ENCODE measurements at places on chromosomes 7 and 10. TPM values are rescaled to one million over a fixed set of nuclear protein-coding genes. Genes with fewer than 3 reads are reported as not detected.
A peak's percentile ranks its signal among the peaks of the same experiment; 100 is the strongest.

DNA sequence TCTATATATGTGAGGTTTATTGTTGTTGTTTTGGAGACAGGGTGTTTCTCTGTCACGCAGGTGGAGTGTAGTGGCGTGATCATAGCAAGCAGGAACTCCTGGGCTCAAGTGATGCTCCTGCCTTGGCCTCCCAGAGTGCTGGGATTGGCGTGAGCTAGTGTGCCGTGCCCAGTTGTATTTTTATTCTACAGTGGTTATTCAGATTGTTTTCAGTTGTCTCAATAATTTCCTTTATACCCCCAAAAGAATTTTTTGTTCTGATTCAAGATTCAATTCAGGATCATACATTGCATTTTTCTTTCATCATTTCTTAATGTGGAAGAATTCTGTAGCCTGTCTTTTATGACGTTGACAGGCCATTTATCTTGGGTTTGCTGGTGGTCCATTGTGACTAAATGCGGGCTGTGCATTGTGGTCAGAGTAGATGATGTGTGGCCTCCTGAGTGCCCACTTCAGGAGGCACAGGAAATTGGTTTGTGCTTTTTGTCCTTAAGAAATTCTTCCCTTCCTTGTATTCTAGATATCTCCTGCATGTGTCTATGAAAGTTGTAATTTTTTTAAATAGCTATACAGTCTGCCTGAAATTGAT is 22.9 kb downstream of the RBM33 start:
- DNase-seq, result no peak

The RNF148 gene
- polyA plus RNA-seq, result not detected

- DNase-seq, result peak; percentile 88
Measured at GRCh38 chr10:133258818-133259601, 17.7 kb downstream of the ADAM8 start.

GRCh38 chr7:101156277-101156676 is 2.0 kb downstream of the AP1S1 start:
- no peak for DNase-seq

DNA sequence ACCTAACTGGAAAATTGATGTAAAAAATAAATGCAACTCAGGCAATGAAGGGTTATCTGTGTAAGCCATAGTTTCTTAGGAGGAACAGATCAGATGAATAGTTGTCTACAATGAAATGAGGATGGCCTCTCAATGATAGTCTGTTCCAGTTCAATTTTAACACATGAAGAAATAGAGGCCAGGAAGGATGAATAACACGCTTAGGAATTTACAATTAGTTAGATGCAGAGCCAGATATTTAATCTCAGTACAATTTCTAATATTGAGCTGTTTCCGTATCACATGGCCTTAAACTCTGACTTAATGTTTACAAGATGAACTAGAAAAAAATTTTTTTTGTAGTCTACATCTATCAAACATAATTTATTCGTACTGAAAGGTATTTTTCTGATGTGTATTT is 176.6 kb downstream of the GALNT11 start:
- DNase-seq, result no peak

DNA sequence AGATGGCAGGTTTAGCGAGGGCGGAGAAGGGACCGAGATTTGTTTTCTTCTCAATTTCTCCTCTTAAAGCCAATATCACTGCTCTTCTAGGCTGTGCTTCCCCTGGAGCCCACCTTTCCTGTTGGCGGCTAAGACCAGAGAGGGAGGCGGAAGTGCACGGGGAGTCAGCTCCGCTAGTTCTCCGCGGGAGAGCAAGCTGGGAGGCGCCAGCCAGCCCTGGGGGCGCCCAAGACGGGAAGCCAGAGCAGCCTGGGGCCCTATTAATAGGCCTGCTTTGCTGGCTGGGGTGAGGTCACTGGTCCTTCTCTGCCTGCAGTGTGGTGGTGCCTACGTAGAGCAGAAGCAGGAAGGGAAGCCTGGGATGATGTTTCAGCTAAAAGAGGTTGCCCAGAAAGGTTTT is 61.6 kb downstream of the LSM5 start:
- no peak for DNase-seq

DNA sequence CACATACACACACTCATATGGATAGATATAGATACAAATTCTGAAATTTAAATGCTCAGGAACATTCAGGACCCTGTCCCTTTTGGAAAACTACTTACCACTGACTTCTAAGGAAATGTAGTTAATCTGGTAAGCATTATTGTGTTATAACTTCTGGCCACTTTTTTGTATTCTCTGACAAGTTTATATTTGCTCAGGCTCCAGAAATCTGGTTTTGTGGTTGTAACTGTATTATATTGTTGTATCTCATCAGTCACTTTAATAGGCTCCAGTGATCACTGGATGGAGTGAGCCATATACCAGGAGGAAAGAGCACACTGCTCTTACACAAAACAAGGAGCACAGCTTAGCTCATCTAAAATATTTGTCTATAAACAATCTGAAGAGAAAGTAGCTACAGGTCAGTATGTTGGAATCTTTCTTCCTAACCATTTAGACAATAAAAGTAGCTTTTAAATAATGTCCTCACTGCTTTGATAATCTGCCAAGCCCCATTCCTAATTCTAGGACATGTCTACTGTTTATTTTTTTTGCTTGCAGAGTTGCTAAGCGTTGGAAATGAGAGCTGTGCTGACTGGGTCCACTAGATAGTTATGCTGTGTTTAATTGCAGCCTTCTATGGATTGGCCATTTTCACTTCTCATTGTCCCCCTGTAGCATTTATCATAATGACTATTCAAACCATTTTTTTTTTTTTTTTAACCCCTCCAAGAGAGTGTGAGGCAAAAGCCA is 43.8 kb downstream of the SMNDC1 start:
- no peak for DNase-seq

The AKR1E2 gene
- 15.2 TPM for polyA plus RNA-seq

DNA sequence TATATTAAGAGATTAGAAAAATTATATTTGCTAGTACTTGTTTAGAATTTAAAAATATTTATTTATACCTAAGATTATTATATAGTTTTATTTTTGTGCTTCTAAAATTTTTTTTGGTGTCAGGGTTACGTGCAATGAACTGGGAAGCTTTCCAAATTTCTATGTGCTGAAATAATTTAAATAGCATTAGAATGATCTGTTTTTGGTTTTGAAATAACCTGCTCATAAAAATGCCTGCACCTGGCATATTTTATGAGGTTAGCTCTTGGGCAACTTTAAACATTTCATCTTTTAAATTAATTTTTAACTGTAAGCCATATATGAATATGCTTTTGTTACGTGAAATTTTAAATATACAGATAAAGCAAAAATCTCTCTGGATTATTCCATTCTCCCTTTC is 482.5 kb downstream of the GLRX3 start:
- no peak for DNase-seq

DNA sequence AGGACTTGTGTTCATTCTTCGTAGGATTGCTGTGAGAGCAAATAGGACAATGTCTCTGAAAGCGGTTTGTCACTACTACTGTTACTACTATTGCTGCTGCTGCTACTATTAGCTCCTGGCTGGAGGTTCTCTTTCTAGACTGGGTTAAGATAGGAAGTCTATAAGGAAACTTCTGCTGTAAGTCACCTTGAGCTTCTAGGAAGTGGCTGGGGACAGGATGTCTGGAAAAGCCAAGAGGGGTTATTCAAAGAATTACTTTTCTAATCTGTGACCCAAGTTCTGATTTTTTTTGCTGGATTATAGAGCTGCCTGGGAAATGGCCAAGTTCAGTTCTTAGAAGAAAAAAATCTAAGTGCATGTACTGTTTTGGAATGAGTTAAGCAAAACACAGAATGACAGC is 62.2 kb downstream of the NAMPT start:
- DNase-seq, result no peak

DNA sequence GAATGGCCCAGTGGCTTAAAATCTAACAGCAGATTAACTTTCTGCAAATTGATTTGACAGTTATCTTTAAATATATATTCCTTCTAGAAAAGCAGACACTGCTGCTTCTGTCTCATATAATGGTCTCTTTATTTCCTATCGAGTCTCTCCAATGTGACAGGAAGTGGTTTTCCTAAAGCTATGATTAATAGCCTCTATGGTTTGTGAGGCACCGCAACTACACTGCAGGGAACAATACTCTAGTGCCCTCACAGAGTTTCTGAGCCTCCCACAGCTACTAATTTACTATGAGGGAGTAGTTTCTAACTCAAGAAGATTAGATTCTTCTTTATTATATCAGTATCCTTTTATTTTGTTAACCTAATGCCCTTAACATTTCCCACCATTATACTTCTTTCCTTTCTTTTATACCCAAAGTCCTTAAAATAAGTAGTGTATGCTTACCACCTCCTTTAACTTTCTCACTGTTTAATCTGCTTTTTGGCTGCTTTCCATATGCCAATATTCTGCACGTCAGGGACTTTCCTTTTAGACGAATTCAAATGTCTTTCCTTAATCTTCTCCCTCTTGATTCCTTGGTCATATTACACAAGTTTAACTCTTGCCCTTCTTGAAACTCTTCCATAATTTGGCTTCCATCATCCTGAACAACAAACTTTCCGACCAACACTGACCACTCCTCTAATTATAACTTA is 23.8 kb upstream of the AHR start:
- no peak for DNase-seq

GRCh38 chr10:123157210-123157609 is 3.0 kb downstream of the BUB3 start:
- DNase-seq, result no peak

DNA sequence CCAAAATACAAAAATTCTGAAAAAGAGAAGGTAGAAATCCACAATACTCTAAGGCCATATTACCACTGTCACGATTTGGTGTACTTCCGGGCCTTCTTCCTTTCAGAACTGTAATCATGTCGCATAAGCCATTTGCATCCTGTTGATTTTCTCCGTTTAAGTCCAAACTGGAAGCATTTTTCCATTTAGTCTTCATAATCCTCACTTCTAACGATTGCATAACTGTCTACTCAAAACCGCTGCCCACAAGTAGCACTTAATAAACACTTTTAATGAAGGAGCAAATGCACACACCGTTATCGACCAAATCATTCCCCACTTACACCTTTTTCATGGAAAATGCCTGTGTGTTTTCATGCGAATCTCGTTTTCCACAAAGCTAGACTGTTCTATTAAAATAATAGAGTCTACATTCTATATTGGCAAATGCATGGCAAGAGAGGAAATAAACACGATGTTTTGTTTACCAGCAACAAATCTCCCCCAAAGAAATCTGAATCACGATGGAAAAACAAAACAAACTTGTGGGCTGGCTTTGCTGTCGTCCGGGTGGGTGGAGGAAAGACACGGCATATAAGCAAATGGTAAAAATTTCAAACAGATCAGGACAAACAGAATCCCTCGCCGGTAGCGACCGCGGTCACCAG is 1.0 kb downstream of the ATE1 start:
- peak; percentile 74 for DNase-seq

The SEMA3D gene
- 0.05 TPM for polyA plus RNA-seq

DNA sequence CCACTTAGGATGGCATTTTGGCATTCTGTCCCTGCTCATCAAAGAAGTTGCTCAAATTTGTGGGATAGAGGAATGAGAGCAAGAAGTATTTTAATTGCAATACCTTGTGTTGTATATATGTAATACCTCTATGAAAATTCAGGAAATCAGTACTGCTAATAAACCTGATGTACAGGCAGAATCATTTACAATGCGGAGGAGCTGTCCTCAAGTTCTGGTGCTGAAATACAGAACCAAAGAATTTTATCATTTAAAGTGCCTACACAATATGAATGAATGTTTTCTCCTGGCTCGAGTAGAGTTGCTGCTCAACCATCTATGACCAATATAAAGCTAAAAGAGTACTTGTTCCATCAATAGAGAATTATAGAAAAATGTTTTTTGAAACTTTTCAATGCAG is 305.8 kb downstream of the PLXNA4 start:
- DNase-seq, result no peak

Measured in A549 (cell line).